Right kidney (tissue), 9 donors: ENCODE measurements at places on chromosomes 3 and 15.

DNA sequence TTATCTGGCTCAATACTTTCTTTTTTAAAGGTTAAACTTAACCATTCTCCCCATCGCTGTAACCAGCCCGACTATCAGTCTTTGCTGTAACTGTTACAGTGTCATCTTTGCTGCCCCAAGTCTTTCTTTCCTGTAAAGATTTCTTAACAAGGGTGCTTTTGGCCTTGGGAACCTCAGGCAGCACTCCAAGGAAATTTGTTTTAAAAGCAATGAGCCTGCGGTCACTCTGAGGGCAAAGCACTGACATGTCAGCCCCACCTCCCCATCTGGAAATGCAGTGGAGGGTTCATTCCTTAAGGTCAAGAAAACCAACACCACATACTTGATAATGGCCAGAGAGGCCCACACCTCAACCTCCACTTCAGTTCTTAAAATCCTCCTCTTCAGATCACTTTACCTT lies 3.2 kb downstream of the TRANK1 start:
- DNase-seq, result no peak

GRCh38 chr3:17278006-17278405 lies 393.3 kb downstream of the PLCL2 start:
- DNase-seq, result no peak

- DNase-seq, result no peak
Measured at GRCh38 chr15:84929795-84930603, 45.5 kb downstream of the SLC28A1 start.

- DNase-seq, result no peak
Measured at GRCh38 chr3:54321520-54321919, 199.2 kb downstream of the CACNA2D3 start.

DNA sequence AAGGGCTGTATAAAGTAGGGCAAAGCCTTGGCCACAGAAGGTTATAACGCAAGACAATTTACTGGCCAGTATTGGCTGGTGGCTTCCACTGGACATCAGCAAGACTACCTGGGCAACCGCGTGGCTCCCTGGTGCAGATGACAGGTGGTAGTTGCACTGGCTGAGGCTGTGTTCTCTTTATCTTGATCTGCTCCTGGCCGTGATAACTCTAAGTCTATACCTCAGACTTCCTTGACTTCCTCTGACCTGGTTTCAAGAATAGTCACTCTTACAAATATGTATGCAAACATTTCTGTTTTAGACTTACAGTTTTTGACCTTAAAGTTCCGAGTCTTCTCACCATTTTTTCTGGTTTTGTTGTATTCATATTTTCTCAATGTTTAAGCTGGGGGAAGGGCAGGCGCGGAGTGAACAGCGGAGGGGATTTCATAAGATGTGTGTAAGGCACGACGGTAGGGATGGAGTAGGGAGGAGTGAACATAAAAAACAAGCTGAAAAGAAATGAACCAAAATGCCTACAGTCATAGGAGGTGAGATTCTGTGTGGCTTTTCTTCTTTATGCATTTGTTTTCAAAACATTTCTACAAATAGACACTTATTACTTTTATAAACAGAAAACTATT lies 15.2 kb upstream of the TMEM212 start:
- no peak for DNase-seq

DNA sequence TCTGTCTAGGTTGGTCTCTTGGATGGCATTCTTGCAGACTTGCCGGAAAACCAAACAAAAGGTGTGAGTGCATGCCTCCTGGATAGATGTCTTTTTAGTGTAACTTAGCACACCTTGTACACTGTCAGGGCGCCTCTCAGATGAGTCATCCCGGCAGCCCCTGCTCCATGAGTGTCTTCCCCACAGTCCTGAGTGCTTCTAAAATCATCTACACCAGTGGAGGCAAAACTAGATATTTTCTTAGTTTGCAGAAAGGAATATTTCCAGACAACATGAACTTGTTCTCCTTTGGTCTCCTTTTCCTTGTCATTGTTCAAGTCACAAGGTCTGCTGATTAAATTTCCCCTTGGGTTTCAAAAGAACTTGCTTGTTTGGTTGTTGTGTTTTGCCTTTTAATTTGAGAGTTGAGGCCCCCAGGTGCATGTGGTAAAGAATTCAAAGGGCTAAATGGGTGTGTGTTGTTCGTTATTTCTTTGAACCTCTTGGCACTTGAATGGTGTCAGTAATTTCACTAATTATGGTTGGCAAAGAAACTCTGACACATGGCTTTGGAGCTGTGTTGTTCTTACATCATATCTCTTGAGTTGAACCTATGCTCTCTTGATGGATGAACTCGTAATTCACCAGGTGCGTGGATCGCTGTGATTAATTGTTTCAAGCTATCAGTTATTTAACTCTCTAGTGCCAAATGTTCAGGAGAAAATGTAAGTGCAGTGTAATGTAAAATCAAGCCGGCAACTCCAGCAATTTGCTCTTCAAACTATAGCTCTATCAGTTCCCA lies 98.2 kb downstream of the IGF1R start:
- DNase-seq, result no peak

DNA sequence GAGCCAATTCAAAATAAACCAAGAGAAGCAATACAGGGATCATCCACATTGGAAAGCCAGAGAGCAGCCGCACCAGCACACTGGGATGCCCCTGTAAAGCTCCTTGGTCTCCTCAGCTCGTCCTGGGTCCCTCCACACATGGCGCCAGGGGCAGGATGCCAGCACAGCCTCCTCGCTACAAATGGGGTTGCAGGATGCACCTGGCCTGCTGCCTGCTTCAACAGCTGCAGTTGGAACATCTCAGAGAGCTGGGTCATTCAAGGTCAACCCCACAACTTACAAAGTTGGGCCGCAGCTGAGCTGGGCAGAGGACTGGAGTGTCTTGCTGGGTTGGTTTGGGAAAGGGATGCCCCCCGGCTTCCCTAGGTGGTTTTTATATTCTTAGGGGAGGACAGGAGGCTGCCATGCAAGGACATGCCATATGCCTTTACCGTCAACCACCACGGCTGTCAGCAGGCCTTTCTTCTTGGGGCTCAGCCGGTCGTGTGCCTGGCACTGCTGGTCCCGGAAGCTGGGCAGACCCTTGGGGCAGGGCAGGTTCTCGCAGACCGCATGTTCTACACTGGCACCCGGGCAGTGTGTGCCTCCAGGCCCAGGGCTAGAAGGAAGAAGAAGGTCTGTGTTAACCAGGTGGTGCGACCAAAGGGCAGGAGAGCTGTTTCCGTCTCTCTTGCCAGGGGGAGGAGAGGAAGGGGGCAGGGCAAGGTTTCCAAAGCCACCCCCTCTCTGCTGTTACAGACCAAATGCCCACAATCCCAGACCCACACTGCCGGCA lies 225.2 kb downstream of the ADAMTS17 start:
- no peak for DNase-seq
